ENCODE measurements at places on chromosomes 2 and 18.

GRCh38 chr18:3014503-3015203 is 1.7 kb upstream of the LPIN2 start:
- DNase-seq = no peak

- DNase-seq = no peak
Measured at GRCh38 chr2:238652053-238652770, 195.7 kb upstream of the TWIST2 start.

DNA sequence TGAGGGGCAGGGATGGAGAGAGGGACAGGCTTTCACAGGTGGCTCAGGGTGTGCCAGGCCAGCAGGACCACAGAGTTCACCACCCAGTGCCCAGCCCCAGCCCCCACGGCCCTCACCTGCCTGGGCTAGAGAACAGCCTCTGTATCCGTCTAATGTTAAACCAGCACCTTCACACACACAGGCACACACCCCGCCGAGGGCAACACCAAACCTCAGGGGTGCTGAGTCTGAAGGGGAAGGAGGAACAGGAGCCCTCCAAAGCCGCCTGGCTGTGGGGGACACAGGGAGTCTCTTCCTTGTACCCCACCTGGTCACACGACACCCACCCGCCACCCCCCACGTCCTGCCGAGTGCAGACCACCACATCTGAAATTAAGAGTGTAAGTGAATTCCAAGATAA is 205.8 kb upstream of the SALL3 start:
- no peak for DNase-seq

- no peak for DNase-seq
Measured at GRCh38 chr2:206970589-206971360, 31.5 kb downstream of the CPO start.

DNA sequence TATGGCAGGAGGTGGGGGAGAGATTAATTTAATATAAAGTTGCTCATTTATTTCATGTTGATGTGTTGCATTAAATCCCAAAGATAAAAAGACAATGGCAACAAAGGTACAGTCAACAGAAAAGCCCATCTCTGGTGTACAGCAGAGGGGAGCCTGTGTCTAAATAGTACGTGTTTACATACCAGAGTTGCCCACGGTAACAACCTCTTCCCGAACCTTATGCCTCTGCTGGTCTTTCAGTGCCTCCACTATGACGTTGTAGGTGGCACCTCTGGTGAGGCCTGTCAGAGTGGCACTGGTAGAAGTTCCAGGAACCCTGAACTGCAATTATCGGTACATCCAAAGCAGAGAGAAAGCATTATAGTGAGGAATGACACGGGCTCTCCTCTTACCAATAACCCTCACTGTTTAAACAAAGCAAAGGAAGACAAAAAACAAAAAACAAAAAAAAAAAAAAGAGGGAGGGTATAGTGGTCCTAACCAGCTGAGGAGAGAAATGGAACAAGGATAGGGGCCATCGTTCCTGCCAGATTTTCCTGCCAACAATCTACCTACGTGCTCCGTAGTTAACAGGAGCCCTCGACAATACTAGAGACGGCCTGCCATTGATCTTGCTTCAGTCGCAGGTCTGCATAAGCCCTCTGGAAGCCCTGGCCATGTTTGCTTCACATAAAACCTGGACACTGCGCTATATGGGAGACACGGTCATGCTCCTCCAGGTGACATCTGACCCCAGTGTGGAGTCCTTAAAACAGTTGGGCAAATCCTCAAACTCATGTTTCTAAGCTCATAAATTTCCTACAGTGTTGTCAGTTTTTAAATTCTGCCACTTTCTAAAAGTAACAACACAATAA is 58.5 kb downstream of the ATIC start:
- no peak for DNase-seq

GRCh38 chr18:23108496-23108895 is 26.8 kb upstream of the CABLES1 start:
- DNase-seq = no peak

GRCh38 chr2:226187616-226188015 is 612.0 kb downstream of the IRS1 start:
- no peak for DNase-seq

DNA sequence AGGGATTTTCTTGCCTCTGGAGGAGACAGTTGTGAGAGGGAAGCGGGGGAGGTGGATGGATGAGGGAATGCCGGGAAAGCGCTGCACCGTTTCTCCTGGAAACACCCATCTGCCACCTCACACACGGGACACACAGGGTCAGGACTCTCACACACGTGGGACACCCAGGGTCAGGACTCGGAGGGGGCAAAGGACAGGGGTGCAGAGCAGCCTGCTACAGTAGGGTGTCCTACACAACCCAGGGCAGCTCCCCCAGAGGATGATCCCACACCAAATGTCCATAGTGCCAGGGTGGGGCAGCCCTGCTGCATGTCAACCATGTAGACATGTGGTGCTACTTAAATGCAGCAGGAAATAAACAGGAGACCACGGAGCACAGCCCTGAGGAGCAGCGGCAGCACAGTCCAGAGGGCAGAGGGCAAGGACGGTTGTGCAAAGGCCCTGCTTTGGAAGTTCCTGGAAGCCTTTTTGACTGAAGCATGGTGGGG is 5.1 kb downstream of the RAMP1 start:
- no peak for DNase-seq

Measured in stimulated activated CD8-positive, alpha-beta memory T cell treated with anti-CD3 and anti-CD28 coated beads, Interleukin-7, amount 100 ng/mL, for 1 hour (primary cell).